ENCODE measurements at places on chromosomes 3 and 15.

- no peak for DNase-seq
Observed at GRCh38 chr3:51974277-51974962, 444 bp upstream of the ABHD14A start.

- DNase-seq: no peak
Observed at GRCh38 chr3:129378949-129379348, 49.5 kb downstream of the EFCAB12 start.

- peak; percentile 14 for DNase-seq
Observed at GRCh38 chr15:78002996-78003395, 74.5 kb downstream of the TBC1D2B start.

DNA sequence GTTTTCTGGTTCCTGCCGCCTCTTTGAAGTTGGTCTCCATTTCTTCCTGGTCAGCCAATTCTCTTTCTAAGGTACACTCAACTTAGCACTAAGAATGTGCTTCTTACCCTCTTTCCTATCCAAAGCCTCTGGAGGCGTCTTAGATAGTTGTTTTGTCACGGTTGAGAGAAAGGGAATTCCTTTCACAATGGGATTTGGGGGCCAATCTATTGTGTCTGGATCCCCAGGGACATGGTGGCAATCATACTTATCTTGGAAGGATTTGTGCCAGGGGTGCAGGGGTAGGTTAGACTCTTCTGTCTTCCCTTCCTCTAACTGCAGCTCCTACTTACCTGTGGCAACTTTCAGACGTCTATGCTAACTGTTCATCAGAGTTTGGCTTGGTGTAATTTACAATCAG is 287.1 kb downstream of the SOX2 start:
- no peak for DNase-seq

DNA sequence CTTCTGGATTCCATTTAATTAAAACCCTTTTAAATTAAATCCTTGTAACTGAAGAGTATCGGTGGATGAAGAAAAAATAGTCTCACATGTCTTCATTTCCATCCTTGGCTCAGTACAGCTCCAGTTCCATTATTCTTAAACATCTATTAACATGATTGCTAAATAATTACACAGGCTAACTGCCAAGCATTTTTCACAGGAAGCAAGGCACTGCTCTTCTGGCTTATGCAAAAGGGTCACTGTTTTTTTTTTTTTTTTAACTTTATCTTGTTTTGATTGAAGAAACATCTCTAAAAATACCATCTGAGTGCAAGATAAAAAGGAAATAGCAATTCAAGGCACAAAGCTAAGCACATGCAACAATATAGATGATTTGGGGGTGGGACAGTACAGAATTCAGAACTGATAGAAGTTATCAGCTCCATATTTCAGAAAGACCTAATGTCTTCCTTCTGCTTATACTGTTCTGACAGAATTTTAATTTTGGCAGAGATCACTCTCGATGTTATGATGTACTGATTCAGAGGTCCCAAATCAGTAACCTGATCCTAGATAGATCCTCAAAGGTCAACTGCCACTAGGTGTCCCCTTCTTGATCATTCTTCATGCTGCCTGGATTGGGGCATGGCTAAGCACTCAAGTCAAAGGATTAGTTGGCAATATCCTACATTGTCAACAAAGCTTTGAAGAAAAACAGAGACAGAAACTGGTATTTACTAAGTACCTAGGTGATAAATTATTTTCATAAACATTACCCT is 57.8 kb upstream of the ACTC1 start:
- DNase-seq: peak; percentile 3

DNA sequence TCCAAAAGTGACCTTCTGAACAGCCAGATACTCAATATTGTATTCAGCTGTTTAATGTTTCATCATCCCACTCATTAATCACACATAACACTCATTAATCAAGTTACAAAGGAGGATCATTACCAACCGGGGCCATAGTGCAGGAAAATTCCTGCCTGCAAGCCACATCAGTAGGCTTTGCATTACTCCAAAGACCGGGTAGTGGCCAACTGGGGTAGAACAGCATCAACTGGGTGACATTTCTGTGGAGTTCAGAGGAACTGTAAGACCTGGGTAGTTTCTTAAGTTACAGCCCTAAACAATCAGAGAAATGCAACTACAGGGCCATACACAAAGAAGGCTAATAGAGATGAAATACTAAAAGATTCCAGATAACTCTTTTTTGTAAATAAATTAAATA is 253.1 kb downstream of the WDR72 start:
- DNase-seq: no peak

DNA sequence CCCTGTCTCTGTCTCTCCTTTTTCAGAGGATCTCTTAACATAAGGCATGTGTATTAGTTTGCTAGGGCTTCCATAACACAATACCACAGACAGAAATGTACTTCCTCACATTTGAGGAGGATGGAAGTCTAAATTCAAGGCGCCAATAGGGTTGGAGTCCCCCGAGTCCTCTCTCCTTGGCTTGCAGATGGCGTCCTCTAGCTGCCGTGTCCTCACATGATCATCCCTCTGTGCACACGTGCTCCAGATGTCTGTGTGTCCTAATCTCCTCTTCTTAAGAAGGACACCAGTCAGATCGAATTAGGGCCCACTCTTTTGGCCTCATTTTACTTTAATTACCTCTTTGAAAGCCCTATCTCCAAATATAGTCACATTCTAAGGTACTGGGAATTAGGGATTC is 23.0 kb upstream of the BFSP2 start:
- no peak for DNase-seq

GRCh38 chr15:85800478-85801123 is 5.9 kb upstream of the KLHL25 start:
- peak; percentile 82 for DNase-seq

DNA sequence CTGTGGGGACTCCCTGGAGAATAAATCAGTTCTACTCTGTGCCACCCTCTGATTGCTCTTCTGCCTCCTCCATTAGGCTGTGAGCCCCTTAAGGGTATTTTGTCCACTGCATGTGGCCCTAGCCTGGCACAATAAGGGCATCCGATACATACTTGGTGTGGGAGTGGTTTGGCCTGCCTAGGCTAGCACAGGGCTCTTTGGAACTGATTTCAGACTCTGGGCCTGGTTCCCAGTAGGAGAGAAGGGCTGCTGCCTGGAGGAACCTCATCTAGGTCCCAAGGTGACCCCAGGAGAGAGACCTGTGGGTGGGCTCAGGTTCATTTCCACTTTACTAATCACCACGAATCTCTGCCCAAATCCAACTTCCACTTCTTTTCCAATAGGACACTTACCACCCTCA is 5.3 kb upstream of the CTDSPL start:
- DNase-seq: no peak

GRCh38 chr3:189967254-189967865 is 153.3 kb downstream of the P3H2 start:
- DNase-seq: peak; percentile 18

- peak; percentile 46 for DNase-seq
Observed at GRCh38 chr3:46925585-46925934, 48.0 kb downstream of the PTH1R start.

DNA sequence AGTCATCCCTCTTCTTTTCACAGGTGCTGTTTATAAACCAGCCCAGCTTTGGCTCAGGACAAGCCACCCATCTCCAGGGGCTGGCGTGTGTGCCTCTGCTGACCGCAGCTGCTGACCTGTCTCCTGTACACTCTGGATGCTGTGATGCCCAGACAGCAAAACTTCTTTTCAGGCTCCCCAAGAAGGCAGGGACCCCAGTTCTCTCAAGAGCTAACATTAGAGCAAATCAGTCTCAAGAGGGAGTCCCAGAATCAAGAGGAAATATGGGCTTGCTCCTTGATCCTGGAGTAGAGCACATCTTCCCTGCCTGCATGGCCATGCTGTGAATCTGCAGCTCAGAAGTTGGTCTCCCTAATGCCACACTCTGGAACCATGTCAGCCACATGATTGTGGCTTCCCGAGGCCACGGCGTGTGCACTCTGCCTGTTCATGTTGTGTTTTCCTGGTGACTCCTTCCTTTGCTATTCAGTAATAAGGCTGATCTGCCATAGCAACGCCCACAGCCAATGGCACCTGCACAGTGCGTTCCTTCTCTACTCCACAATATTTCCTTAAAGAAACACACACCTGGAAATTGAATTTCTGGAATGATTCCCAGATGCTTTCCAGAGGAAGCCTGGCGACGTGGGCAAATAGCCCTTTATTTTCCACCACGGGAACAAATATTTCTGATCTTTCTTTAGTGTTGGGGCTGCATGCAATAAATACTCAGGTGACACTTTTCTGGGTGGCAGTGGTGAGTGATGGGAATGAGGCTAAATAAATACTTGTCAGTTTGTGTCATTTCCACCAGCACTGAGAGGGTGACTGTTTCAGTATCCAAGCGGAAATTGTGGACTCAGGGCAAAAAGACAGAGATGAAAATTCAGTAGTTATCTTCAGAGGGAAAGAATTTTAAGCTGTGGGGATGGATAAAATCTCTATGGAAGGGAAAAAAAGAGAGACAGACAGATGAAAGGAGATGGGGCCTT is 21.9 kb upstream of the THSD4 start:
- DNase-seq: peak; percentile 41
